ENCODE measurements at places on chromosomes 11 and 22. TPM values are rescaled to one million over a fixed set of nuclear protein-coding genes. Genes with fewer than 3 reads are reported as not detected.

- peak; percentile 46 for DNase-seq
Observed at GRCh38 chr11:44559207-44559939, 6.1 kb upstream of the CD82 start.

The TEAD1 gene
- polyA plus RNA-seq, result 3.2 TPM

DNA sequence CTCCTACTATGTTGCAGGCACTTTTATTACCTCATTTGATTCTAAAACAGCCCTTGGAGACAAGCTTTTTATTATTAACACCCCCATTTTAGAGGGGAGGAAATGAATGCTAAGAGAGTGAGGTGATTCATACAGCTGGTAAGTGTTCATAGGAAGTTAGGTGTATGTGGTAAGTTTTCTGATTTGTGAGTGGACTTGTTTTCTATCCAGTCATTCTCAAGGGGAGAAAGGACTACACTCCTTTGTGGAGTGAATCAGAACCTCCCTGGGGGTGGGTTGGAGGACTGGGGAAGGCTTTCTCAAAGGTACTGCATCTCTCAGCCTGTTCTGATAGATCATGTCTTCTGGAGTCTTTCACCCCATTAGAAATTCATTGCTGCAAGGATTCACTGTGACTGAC, 23.5 kb downstream of the PKNOX2 start:
- no peak for DNase-seq

- peak; percentile 47 for DNase-seq
Observed at GRCh38 chr11:10770626-10771254, 19.7 kb downstream of the CTR9 start.

DNA sequence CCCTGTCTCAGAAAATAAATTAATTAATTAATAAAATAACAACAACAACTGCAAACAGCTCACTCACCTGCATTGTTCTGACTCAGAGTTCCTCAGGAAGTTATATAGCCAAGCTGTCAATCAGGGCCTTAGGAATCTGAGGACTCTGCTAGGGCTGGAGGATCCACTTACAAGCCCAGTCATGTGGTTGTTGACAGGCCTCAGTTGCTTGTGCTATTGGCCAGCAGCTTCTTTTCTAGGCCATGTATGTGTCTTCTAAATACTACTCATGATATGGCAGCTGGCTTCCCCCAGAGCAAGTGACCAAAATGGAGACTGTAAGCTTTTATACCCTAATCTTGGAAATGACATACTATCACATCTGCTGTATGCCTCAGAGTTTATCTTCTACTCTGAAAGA, 20.8 kb upstream of the ATP5MG start:
- no peak for DNase-seq

DNA sequence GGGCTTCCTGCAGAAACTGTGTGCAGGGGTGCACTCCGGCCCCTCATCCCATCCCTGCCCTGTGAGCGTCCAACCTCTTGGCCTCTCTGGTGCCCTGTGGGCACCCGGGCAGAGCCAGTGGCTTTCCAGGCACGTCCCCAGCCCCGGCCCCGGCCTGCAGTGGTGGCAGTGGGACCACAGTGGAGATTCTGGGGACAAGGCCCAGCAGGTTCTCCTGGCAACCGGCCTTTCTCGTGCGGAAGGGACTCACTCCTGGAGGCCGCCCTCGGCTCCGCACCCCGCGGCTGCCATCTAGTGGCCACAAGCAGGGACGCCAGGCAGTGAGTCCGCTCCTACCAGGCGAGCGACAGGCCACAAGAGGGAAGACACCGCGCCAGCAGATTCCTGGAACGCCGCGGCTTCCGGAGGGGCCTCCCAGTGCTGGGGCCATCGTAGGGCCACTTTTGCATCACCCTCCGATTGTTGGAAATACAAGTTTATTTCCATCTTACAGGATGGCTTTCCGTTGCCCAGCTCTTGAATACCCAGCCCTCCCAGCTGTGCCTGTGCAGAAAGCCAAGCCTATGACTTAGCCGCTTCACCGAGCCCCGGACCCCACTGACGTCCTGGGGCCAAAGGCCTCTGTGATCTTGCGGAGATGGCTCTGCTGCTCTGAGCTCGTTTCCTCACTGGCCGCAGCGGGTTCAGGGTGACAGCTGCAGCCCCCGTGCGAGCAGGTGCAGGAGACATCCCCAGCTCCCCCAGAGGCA, 357.3 kb downstream of the CTTN start:
- peak; percentile 84 for DNase-seq

DNA sequence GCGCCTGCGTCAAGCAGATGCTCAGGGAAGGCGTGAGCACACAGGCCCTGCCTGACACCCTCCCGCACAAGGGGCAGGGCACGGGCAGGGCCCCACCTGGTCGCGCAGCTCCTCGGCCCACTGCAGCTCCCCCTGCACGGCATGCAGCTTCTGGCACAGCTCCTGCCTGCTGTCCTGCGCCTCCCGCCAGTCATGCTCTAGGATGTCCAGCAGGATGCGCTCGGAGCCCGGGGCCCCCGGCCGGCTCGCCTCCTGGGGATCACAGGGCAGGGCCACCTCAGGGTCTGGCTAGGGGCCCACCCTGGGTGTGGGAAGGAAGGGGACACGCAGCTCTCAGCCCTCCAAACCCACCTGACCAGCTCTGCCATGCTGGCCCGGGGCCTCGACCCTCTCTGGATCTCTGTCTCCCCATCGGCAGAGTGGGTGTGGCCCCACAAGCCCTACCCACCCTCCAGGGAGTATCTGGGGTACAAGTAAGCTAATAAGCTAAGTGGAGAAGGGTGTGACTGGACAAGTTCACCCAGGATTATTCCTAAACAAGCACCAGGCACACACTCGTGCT, 10.7 kb downstream of the CARD10 start:
- DNase-seq, result no peak

DNA sequence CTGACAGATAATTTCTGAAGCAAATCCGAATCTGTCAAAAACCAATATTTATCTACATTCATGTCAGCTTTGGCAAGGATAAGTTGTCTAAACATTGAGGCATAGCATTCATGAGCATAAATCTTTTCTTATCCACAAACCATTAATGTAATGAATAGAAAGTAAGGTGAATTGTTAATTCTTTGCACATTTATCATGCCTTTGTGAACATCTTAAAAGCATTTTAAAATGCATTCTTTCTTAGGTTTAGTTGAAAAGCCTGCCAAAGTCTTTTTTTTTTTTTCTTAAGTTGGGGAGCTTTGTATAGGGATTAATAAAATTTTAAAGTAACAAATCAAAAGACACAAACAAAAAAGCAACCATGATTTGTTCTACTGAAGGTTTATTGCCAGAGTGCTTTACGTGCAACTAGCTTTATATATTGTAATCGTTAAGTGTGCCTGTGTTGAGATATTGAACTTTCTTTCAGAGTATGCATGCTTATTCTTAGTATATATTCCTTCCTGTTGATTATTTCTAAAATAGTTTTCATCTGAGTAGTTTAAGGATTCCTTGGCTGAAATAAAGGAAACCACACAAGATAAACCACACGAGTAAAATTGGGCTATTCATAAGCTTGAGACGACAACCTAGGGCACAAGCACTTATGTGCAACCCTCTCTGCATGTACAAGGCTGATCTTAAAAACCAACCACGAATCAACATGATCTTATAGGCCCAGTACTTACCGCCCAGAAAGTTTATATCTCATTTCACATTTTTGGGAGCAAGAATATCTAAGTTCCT, 1110.9 kb upstream of the CNTN5 start:
- no peak for DNase-seq

The TYR gene
- polyA plus RNA-seq, result not detected

- no peak for DNase-seq
Observed at GRCh38 chr11:33598426-33599069, 102.1 kb downstream of the C11orf91 start.

DNA sequence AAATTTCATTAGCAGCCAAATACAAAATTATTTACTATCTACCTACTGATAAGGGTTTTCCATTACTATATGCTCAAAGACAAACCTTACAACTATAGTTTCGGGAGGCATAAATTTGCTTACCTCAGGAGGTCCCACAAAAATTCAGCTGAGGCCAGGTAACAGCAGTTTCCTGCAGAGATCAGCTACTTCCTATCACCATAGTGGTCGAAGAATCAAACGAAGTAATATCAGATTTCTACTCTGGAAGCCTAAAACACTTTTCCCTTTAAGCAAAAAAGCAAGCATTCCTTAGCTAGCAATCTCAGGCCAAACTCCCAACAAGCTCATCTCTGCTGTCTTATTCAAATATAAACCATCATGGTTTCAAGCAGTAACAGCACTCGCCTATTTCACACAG, 3.1 kb downstream of the NAP1L4 start:
- DNase-seq, result peak; percentile 16

DNA sequence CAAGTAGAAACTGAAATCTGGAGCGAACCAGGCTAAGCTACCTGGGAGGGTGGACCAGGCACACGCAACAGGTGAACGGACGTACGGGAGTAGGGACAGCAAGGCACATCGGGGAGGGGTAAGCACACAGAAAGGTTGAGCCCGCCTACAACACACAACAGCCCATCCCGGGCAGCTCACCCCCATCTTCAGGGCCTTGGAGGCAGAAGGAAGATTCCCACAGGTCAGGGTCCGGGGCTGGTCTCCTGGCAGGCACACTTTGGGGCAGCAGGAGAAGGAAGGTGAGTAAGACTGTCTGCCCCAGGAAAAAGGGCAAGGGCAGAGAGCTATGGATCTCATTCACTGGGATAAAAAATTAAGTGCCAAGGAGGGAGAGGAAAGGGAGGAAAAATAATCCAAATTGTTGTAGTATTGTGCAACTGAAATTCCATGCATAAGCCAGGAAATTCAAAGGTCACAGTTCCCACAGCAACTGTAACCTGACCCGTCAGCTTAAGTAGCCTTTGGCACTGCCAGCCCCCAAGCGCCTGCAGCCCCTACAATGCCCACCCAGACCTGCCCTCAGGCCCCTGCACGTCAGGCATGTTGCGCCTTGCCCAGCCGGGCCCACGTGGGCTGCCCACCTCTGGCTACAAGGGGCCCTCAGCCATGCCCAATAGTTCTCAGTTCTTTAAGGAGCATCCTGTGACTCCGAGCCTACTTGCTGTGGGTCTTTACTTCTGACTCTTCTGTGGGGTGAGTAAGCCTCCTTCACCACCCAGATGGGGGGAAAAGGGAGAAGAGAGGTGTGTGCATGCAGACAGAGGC, 51.8 kb downstream of the MICAL3 start:
- peak; percentile 32 for DNase-seq

- no peak for DNase-seq
Observed at GRCh38 chr11:66704659-66705360, 24.2 kb downstream of the SPTBN2 start.

The APOL1 gene
- polyA plus RNA-seq, result 8.7 TPM

GRCh38 chr11:79110796-79111195, 330.0 kb downstream of the TENM4 start:
- DNase-seq, result no peak

DNA sequence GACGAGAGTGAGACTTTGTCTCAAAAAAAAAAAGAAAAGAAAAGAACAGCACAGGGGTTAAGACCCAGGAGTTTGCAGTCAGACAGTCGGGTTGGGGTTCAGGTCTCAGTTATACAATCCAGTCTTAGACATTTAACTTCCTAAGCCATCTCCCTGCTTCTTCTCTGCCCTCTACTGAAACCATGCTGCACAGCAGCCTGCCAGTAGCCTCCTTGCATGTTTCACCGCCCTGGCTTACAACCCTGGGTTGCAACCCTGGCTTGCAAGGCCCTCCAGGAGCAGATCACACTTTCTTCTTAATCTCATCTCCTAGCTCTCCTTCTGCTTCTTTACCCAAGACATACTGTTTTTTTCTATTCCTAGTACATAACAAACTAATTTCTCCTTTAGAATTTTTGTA, 5.9 kb upstream of the B3GAT3 start:
- no peak for DNase-seq

Data from small intestine (tissue), 16 donors.